ENCODE measurements at places on chromosomes 12 and 14.

- peak; percentile 30 for DNase-seq
Measured at GRCh38 chr14:105060751-105061427, 4.3 kb downstream of the GPR132 start.

DNA sequence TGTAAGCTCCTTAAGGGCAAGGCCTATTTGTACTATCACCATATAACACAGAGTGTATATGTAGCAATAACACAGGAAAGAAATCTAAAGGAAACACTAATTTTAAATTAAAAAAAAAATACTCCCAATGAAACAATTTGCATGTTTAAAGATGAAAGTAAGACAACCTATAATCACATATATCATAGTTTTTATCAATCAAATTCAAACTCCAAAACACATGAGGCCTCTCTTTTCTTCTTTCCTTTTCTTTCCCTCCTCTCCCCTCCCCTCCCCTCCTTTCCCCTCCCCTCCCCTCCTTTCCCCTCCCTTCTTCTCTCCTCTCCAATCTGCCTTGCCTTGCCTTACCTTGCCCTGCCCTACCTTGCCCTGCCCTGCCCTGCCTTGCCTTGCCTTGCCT, 405.8 kb upstream of the RPL10L start:
- DNase-seq: no peak

DNA sequence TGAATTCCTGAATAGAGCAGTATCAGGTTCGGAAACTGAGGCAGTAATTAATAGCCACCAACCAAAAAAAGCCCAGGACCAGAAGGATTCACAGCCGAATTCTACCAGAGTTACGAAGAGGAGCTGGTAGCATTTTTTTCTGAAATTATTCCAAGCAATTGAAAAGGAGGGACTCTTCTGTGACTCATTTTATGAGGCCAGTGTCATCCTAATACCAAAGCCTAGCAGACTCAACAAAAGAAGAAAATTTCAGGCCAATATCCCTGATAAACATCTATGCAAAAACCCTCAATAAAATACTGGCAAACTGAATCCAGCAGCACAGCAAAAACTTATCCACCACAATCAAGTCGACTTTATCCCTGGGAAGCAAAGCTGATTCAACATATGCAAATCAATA, 202.3 kb upstream of the SLC16A7 start:
- DNase-seq: no peak

DNA sequence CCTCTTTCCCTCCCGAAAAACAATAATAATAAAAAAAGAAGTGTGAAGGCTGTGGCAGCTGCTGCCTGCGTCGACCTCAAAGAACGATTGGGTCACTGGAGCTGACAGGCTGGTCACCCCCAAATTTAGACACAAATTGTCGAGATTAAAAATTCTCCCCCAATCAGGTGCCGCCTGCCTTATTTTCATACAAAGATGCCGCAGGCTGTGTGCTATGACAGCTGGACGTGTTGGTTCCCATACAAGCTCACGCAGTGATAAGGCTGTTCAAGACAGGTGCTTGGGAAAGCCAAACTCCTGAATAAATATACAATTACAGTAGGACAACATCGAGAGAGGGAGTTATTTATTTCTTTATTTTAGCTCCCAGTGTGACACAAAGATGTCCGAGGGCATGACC, 1041.8 kb downstream of the VRK1 start:
- no peak for DNase-seq

DNA sequence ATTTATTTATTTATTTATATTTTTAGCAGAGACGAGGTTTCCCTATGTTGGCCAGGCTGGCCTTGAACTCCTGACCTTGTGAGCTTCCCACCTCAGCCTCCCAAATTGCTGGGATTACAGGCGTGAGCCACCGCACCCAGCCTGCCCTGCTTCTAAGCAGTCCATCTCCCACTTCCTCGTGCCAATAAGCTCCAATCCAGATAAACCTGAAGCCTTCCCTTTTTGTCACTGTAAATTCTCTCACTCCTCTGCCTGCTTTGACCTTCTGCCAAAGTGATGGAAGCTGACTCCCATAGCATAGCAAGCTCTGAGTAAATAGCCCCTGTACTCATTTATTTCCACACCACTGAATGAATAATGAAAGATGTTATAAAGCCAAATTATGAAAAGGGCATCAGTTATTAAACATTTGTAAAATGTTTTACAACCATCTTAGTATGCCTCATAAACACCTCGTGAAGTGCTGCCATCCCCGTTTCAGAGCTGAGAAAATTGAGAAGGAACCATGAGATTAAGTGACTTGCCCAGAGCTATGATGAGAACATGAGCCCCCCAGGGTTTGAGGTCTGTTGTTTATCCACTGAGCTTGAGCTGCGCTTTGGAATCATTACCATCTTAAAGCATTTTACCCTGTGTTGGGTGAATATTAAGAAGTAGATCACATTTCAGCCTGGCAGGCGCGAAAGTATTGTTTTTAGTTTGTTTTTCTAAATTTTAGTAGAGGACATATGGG, 30.4 kb downstream of the MANSC1 start:
- DNase-seq: no peak

- DNase-seq: no peak
Measured at GRCh38 chr12:94205822-94206221, 57.4 kb downstream of the PLXNC1 start.

- DNase-seq: no peak
Measured at GRCh38 chr12:132484891-132485441, 5.0 kb upstream of the FBRSL1 start.

- no peak for DNase-seq
Measured at GRCh38 chr12:42673535-42673934, 84.0 kb upstream of the PRICKLE1 start.

- no peak for DNase-seq
Measured at GRCh38 chr14:31858868-31859267, 218.2 kb upstream of the ARHGAP5 start.

GRCh38 chr14:65791191-65791981, 378.9 kb downstream of the FUT8 start:
- DNase-seq: no peak

DNA sequence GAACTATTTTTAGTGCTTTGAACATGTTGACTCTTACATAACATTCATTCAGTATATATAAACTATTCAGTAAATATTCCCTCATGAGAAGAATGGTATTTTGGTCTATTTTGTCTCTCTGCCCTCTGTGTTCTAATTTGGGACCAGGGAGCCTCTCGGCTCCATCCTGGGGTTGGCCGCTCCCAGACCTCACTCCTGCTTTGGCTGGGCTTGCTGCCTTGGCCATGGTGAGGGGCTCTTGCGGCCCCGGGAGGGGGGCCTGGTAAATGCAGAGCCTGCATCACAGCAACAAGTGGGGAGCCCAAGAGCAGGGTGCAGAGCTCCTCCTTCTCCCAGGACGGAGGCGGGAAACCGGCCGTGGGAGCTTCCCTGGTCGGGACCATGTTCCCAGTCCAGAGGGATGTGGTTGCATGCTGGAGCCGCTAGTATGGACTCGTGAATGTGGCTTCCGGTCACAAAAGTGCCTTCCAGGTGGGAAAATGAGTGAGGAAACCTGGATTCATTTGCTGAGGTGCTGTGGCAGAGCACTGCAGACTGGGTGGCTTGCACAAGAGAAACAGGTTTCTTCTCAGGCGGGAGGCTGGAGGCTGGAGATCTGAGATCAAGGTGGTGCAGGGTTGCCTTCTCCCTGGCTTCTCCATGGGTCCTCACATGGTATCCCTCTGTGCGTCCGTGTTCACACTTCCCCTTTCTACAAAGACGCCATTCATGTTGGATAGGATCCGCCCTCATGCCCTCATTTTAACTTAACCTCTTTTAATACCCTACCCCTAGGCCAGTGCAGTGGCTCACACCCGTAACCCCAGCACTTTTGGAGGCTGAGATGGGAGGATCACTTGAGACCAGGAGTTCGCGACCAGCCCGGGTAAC, 250.2 kb downstream of the CACNA1C start:
- no peak for DNase-seq

DNA sequence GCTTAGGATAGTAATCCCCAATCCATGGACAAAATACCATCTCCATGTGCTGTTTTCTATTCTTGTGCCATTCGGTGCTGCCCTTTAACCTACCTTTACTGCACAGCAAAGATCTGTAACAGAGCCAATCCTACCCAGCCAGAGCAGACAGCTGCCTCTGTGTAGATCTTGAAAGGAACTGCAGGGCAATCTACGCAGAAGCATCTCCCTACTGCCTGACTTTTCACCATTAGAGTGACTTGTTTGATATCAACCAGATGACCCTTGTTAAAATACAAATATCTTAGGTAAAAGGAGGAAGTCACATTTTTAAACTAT, 33.9 kb upstream of the PPM1A start:
- DNase-seq: no peak

DNA sequence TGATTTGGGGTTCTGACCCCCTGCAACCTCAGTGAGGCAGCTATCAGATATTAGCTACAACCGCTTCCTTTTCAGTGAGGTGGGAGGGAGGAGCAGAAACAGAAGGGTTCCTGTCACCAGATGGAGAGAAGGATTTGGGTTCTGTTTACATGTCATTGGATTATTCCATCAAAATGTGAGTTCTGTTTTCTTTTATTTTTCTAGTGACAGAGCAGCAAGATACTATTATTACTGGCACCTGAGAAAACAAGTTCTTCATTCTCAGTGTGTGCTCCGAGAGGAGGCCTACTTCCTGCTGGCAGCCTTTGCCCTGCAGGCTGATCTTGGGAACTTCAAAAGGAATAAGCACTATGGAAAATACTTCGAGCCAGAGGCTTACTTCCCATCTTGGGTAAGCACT, 52.8 kb downstream of the FRMD6 start:
- DNase-seq: no peak

DNA sequence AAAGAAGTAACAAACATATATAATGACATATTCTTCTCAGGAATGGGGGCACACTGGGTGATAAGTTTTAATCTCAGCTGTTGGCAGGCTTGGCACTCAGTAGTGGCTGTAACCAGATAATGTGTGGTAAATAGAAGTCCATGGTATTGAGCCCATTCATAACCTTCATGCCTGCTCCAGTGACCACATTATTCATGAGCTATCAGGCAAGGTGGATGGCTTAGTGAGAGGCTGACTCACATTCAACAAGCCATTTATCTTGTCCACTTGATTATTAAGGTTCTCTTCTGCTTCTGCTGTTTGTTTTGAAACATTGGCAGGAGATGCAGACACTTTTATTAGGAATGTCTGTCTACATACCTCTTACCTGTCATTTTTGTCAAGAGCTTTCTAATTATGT, 950.4 kb upstream of the LRFN5 start:
- no peak for DNase-seq

DNA sequence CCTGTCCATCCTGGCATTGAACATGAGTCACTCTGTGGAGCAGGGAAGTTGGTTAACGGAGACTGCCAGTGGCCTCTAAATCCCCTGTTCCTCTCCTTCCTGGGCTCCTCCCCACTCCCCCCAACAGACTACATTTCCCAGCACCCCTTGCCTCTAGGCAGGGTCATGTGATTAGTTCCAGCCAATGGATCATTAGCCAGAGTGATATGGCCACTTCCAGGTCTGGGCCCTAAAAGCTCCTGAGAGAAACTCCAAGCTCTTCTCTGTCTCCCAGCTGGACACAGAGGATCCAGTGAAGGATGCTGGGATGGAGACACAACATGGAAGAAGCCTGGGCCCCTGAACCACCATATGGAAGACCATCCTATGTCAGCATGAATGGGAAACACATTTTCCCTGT, 54.4 kb upstream of the RFLNA start:
- no peak for DNase-seq

- DNase-seq: no peak
Measured at GRCh38 chr12:130447655-130447965, 109.9 kb downstream of the PIWIL1 start.

GRCh38 chr14:55654243-55654642, 74.2 kb downstream of the KTN1 start:
- no peak for DNase-seq

DNA sequence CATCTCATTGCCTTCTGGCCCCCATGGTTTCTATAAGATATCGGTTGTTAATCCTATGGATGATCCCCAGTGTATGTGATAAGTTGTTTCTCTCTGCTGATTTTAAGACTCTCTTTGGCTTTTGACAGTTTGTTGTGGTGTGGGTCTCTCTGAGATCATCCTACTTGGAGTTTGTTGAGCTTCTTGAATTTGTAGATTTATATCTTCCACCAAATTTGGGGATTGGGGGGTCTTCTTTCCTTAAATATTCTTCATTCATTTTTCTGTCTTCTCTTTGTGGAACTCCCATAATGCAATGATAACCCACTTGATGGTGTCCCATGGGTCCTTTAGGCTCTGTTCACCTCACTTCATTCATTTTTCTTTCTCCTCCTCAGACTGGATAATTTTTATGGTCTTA, 20.0 kb upstream of the BBS10 start:
- no peak for DNase-seq

DNA sequence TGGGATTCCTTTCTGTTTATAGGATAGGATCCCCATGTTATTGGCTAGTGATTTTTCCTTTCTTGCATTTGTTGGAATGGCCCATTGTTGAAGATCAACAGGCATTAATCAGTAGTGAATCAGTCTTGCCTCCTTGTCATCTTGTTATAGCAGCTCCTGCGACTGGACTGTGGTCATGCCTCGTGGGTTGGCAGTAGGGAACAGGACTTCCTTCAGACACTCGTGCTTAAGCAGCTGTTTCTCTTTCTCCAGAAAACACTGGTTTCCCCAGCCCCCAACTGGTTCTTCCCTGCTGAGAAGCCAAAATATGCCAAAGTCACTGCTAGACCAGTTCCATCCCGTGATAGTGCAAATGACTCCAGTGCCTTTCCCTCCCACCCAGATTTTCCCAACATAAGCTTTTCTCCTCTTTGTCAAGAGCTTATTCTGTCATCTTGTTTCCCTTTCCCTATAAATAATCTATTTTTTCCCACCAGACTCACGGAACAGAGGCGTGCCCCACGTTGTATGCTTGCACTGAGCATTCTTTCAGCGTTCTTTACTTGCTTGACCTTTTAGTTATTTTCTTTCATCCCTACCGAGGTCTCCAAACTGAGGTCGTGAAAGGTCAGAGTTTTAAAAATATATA, 83.5 kb downstream of the SAMD4A start:
- DNase-seq: no peak

GRCh38 chr14:100855256-100855930, 29.5 kb downstream of the MEG3 start:
- no peak for DNase-seq

DNA sequence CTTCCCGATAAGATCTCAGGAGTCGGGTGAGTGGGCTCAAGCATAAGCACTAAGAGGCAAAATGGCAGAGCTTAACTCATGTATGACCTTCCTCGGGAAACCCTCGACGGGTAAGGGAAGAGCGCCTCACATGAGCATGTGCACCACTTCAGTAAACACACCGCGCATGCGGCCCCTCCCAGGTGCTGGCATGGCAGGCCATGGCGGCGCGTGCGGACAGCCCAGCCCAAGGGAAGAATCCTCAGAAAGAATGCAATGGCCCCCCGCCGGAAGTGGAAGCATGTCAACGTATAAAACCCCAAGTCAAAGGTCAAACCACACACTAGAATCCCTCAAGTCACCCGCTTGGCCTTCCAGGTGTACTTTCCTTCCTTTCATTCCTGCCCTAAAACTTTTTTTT, 6.6 kb upstream of the TNFAIP2 start:
- no peak for DNase-seq

- DNase-seq: no peak
Measured at GRCh38 chr12:26275313-26276131, 80.1 kb downstream of the SSPN start.
